ENCODE measurements at places on chromosomes 5 and 9.

DNA sequence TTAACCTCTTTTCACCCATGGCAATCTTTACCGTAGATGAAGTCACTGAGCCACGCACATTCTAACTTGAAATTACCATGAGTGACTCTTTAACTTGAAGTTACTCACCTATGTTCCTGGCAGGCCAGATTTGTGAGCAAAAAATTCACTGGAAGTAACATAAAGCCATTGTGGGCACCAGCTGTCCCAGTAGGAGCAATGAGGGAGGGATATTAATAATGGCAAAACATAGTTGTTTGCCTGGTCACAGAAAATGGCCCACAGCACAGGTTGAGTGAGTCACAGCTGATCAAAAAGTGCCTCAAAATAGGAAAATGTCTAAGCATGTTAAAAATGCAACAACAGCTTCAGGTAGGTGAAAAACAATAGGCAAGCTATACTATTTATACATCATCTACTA is 146.6 kb downstream of the EFNA5 start:
- no peak for DNase-seq

DNA sequence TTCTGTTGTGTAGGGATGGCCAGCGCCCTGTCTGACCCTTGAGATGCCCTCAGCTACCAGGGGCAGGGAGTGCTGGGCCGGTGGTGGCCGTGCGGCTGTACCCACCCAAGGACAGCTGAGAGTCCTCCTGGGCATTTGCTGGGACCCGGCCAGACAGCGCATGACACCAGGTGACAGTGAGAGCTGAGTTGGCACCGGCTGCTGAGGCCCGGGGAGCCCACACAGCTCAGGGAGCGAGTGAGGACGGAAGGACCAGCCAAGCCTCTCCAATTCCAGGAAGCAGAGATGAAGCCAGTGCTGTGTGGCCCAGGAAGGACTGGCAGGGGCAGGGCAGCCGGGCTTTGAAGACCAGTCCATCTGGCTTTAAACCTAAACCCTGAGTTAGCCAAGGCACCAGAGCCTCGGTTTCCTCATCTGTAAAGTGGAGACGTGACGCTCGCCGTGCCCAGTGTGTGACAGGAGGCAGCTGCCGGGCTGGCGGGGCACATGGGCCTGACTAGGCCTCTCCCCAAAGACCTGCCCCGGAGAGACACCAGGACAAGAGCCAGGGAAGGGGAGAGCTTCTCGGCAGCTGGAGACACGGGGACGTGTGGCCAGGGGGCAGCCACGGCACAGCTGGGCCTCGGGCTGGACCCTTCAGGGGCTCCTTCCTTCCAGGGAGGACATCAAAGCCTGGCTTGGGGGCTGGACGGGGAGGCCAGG is 3.0 kb upstream of the AGPAT2 start:
- no peak for DNase-seq

DNA sequence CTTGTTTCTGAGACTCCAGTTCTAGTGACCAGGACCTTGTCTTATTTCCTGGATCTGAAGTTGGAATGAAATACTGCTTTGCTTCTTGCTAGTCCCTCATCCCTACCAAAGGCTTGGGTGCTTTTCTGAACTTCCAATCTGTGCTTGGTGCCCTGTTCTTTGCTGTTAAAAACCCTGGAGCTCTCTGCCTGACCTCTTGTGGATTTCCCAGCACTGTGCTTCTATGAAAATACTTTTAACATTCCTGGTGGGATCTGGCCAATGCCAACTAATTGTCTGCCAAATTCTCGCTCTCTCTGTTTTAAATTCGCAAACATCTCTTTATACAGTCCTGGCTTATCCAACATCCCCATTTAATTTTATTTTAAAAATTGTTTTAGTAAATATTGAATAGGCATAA is 26.7 kb upstream of the CSNK1G3 start:
- DNase-seq, result no peak

DNA sequence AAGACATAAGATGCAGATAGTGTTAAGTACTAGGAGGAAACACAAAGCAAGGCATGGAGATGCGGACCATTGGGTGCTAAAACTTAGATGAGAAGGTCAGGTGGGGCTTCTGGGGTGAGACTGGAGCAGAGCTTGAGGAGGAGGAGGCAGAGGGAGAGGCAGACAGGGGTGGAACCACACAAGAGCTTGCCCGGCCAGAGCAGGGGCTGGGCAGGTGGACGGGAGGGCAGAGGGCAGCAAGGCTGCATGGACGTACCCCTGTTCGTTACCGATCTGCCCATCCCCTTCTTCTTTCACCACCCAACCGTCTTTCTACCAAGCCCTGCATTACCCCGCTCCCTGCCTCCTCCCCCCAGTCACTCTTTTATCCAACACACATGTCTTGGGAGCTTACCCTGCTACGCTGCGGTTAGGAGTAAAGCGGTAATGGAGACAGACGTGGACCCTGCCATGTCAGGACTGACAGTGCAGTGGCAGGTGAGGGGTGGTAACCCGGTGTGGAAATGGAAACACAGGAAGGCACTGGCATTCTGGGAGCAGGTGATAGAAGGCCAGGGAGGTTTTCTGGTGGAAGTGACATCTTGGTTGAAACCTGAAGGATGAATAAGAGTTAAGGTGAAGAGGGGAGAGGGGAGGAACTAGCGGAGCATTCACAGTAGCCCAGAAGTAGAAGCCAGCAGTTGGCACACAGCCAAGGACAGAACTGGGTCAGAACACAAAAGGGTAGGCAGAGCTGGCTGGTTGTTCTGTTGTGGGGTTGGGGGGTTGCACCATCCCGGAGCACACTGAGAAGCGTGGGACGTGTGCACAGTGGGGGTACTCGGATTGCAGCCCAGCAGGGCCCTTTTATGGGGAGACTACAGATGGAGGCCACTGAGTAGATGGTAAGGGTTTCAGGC is 167.2 kb downstream of the CACNA1B start:
- no peak for DNase-seq

DNA sequence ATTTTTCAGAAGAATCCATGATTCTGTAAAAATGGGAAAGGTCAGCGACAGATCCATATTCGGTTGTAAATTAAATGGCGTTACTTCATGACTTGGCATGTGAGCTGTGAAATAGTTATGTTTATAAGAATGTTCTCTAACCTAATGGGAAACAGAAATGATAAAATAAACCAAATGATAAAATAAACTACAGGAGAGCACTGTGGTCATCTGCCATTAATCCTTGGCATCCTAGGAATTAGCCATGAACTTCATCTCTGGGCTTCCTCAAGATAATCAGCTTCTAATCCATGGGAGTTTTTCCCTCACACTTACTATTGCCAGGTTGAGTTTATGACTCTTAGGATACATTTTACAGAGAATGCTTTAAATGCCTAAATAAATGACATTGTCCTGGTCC is 94.6 kb upstream of the SLC30A5 start:
- DNase-seq, result no peak

DNA sequence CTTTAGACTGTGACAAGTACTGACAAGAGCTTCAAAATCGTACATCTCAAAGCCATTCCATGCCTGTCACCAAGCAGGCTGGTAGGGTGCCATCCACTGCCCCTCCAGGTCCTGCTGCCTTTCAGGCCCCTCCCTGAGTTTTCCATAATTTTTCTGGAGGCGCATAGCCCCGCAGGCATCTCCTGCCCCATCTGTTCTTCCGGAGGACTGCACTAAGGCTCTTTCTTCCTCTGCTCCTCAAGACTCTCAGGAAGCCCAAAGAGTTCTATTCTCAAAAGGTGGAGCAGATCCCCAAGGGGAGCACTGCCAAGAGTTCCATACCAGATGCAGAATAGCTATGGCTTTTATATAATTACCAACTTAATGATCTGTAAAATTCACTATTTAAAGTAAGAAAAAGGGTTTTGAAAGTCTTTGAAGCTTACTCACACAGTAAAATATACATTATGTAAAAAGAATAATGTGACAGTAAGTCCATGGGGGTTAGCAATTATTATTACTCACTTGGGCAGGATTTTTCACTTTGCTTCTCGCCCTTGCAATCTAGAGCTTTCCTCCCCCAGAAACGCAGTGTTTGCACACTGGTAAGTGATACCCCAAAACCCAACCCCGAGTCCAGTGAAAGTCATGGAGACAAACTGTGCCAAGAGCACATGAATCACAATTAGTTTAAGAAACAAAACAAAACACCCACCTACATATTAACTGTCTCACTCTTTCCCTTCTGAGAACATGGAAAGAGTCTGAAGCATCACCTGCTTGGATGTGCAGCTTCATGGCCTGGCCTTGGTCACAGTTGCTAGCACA is 114.1 kb upstream of the DAPK1 start:
- DNase-seq, result no peak

GRCh38 chr5:132225165-132226032 is 2.3 kb downstream of the P4HA2 start:
- DNase-seq, result no peak

DNA sequence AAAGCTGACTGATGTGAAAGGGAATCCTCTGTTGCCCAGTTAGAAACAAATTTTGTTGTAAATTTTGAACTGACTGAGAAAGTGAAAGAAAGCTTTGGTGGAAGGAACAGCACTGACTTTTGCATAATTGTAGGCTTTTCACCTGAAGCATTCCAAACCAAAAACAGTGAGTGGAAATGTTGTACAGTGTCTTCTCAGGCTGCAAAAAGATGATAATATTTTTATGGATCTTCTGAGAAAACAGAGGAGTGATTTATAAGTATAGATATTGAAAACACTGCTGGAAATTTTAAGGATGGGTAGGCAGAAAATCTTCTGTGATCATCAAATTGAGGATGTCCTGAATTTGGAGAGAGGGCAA is 40.0 kb downstream of the LURAP1L start:
- no peak for DNase-seq
